ENCODE measurements at places on chromosomes 7 and 10.

DNA sequence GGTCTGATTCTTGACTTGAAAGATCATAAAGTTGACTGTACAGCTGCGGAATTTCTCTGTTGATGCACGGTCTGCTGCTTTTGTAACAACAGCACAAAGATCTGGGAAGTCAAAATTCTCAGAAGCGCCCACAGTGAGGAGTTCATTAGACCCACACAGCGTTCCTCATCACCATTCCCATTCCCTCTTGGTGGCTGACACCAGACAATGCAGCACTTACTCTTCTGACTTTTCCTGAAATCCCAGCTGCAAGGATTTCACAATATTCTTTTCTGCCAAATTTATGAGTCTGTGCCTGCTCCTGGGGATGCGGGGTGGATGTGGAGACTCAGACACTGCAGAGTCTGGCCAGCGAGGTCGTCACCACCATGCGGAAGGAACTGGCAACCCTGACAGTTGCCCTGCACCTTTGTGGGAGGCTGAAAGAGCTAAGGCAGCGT, 233.9 kb downstream of the FANK1 start:
- DNase-seq, result no peak

DNA sequence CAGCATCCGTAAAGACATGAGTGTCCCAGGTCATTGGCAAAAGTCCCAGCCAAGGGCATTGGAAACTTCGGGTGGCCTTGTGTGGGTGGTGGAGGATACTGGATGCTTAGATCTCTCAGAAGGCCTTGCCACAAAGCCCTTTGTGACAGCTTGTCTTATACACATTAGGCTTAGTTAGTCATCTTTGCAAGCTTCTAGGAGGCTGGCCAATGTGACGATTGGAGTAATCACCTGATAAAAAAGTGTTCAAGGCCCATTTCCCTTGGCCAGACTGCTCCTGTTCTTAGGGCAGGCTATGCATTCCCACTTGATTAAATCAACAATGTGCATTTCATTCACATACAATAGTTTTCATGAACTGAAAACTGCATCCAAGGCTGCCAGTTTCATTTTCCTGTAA, 26.9 kb downstream of the NPS start:
- no peak for DNase-seq

GRCh38 chr7:85522070-85522469, 335.2 kb upstream of the SEMA3D start:
- DNase-seq, result no peak

GRCh38 chr10:48279081-48279751, 4.7 kb upstream of the FRMPD2 start:
- DNase-seq, result no peak

DNA sequence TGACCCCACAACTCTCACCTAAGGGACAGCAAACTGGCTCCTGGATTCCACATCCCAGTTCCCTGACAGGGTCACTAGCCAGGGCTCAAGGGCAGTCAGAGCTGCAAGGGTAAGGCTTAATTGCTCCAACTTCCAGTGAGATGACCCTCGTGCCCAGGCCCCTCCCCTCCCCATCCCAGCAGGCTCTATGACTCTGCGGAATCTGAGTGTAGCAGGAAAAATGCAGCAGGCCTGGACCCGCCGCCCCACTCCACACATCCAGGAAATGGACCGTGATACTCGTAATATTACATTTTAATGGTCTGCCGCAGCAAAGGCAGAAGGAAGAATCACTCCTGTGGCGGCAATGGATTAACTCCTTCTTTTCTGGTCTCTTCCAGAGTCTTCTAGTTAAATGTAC, 91.7 kb upstream of the CHST15 start:
- no peak for DNase-seq

DNA sequence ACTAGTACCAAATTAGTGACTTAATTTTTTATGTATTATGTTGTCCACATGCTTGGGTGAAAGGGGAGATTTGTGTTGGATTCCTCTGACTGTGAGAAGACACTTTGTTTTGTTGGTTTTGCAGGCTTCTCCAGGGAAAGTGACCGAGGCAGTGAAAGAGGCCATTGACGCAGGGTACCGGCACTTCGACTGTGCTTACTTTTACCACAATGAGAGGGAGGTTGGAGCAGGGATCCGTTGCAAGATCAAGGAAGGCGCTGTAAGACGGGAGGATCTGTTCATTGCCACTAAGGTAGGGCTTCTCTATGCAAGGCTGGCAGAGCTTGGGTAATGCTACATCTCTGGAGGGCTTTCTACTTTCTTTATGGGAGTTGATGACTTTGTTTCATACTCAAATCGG, 4.5 kb downstream of the AKR1E2 start:
- no peak for DNase-seq

DNA sequence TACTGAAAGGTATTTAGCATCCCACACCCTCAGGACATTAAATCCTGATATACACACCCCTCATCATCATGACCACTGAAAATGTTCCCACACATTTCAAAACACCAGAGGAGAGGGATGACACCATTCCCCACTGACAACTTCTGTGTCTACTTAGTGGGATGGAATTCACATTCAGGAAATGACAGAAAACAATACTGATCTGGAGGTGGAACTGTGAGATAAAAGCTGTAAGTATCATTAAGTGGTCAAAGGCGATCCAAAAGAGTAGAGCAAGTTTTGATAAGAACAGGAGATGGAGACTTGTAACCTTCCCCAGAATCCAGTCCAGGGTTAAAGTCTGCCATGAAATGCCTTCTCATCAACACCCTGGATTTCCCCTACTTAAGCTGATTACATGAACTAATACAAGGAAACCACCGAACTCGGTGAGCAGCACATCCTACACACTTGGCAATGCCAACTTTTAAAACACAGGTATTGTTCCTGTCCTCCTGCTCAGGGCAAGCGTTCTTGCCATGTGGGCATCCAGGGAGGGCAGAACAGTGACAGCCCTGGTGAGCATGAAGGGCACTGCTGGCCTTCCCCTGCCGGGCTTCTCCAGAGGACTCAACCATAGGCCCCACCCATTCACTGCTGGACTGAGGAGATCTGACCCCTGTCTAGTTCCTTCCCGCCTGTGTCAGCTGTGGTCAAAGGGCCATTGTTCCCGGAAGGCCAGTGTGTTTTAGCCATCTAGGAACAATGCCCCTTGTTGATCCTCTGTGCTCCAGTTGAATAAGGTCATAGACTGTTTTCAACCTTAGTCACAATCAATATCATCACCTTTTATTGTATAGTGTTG, 85.0 kb downstream of the SGMS1 start:
- DNase-seq, result no peak

DNA sequence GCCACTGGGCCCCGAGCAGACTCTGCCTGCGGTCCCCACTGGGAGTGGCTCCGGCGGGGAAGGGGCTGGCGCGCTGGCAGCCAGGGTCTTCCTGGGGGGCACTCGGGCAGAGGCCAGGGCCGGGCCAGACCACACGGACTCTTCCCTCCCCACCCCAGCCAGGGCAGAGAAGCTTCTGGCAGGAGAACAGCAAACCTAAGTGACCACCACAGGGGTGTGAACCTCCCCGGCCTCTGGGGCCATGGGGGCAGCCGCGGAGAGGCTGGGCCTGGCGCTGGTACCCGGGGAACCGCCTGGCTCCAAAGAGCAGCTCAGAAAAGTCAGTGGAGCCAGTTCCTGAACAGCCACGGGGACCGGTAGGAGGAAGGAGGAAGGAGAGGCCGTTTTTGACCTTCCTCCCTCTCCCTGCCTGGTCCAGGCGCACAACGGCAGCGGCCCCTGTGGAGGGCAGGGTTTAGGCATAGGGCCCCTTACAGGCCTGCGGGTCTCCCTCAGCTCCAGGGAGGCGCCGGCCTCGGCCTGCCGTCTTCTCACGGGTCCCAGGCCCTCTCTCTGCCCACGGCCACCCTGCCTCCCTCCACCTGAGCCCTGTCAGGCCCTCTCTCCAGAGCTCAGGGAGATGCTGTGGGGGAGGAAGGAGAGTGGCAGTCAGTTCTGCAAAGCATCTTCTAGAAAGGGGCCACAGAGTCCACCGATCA, 51.8 kb downstream of the TMEM209 start:
- no peak for DNase-seq

DNA sequence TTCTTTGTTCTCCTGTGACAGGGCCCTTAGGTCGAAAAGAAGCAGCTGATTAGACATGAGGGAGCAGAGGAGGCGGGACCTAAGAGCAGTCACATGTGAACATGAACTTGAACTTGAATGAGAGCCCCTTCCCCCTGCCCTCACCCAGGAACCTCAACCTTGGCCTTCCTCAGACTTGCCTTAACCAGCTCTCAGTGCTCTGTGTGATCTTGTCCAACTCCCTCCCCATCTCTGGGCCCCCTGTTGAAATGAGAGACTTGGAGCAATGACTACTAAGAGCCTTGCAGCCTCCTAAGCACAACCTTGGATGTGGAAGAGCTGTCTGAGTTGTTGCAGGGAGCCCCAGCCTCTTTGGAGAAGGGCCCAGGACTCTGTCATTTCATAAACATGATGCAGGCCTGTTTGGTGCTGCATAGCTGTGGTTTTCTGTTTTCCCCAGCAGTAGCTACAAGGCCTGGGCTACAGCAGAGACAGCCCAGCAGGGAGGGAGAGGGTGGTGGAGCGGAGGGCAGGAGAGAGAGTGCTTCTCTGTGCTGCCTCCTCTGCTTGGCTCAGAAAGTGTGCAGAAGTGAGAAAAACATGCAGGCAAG, 123.9 kb upstream of the ZMIZ1 start:
- no peak for DNase-seq

GRCh38 chr10:26486990-26487850, 49.1 kb downstream of the APBB1IP start:
- DNase-seq, result no peak

Data from DMS 273 treated with DMSO at 0.1 percent for 48 hours (cell line).